ENCODE measurements at places on chromosomes 7 and 10.

GRCh38 chr10:95788830-95789229, 32.9 kb downstream of the ENTPD1 start:
- no peak for DNase-seq

DNA sequence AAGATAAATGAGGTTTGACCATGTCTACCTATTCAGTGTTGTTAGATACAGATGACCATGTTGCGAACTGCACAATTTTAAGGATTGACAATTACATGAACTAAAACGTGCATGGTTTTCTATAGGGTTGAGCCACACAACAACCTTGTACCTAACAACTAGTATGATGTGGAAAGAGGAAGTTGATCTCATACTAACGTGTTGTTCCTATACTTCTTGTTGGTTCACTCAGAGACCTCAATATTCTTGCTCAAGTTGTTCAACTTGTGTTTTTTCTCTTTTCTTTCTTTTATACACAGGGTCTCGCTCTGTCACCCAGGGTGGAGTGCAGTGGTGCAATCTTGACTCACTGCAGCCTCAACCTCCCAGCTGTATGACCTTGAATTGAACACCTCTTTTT, 6.1 kb upstream of the KEL start:
- DNase-seq, result no peak

GRCh38 chr10:86654411-86655172, at the start of gene OPN4:
OPN4 (plus strand) TSS chr10:86654547; CDS start chr10:86654784, 237 bp downstream.
- no peak for DNase-seq

DNA sequence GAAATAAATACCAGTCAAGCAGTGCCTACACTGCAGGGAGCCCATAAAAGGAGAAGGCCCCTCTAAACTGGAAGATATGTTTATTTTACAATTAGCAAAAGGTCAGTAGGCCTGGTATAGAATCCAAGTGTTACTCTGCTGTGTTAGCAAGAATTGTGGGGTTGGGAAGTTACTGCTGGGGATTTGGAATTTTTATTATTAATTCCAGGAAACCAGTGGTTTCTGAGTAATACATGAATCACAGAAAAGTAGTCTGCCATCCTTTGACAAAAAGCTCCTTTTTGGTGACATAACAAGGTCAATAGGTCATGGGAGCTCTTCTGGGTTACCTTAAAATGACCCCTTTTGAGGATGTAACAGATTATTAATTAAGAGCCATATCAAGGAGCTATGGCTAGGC, 67.4 kb downstream of the ZNF92 start:
- DNase-seq, result no peak

DNA sequence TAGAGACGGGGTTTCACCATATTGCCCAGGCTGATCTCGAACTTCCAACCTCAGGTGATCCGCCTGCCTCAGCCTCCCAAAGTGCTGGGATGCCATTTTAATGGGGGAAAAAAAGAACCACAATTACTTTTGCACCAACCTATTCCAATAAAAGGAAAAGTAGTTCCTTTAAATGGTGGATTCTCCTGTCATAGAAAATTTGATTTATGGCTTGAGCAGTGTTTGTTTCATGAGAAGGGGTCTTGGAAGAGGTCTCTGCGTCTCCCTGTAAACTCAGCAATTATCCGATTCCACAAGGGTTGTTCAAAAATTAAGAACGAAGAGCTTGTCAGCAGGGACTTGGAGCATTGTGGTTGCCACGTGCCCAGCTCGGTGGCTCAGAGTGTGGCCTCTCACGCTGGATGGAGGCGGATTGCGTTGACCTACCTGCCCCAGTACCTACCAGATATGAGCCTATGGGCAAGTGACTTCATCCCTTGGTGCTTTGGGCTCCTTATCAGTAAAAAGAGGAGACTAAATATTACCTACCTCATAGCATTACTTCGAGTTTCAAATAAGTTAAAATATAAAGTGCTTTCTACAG, 2.8 kb upstream of the TRIP6 start:
- no peak for DNase-seq

DNA sequence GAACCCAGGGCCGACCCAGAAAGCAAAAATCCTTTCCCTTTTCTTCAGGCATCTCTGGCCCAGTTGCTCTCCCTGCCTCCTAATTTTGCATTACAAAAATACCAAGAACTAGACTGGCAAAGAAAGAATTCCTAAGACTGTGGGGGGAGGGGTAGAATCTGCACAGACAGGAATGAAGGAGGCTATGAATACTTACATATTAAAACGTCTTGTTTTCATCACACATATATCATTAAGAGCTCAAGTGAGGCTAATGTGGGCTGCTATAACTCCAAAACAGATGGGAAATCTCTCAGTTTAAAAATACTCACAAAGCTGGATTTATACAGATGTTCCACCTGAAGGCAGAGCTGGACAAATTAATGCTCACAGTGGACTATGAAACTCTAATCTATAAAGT, 29.2 kb upstream of the MKX start:
- no peak for DNase-seq

- no peak for DNase-seq
These were observed 71.0 kb downstream of the GNAT3 start for GRCh38 chr7:80440883-80441282.

DNA sequence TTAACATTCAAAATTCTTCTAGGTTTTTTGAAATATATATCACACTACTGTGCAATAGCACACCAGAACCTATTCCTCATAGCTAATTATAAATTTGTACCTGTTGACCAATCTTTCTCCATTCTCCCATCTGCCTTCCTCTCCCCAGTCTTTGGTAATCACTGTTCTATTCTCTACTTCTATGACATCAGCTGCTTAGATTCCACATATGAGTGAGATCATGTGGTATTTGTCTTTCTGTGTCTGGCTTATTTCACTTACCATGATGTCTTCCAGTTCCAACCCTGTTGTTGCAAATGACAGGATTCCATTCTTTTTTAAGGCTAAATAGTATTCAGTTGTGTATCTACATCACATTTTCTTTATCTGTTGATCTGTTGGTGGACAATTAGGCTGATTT, 54.4 kb upstream of the CCDC6 start:
- no peak for DNase-seq

DNA sequence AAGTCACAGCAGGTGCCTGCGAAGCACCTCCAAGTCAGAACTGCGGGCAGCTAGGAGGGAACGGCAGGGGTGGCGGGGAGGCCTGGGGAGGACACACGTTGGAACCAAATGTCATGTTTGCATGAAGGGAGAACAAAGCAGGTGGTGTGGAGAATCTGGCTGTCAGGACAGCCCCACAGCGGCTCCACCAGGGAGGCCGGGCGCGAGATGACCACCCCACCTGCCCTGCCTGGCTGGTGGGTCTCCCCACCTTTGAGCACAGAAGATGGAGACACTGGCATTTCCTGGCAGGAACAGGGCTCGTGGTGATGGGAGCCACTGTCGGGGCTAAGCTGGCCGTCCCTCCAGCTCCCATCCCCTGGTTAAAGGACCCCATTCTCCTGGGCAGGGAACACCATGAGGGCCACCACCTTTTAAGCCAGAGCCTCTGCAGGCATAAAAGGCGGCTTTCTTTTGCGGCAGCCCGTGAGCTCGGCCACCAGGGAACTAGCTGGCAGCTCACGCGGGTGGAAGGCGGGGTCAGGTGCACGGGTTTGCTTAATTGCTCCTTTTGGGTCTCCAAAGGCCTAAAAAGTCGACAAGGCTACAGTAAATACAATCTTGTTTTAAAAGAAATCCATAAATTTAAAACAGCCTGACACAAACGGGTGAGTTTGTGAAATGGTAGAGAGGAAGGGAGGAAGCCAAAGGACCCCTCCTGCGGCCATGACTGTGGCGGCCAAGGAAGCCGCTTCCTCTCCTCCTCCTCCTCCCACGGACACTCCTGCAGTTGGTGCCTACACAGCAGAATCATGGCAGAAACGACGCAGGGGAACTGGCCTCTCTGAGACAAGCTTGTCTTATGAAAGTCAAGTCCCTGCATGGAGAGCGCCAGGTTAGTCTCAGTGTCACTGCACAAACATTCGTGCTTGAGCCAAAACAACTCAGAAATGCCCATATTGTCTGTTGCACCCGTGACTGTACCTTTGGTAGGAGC, 213.8 kb downstream of the DNAJB6 start:
- no peak for DNase-seq

All from CD4-positive, alpha-beta T cell treated with Interleukin-12 subunit alpha and Interleukin-12 subunit beta, for 1 hour (primary cell).